Testis (tissue), 5 donors: ENCODE measurements at places on chromosomes 7 and 10. TPM values are rescaled to one million over a fixed set of nuclear protein-coding genes. Genes with fewer than 3 reads are reported as not detected.

ZEB1 gene
- 35.9 TPM for total RNA-seq

HOXA10 gene
- total RNA-seq, result 1.8 TPM

NOD1 gene
- 12.9 TPM for total RNA-seq

SSMEM1 gene
- total RNA-seq, result 17.8 TPM

SPDYE6 gene
- 2.3 TPM for total RNA-seq

SDK1 gene
- total RNA-seq, result 24.9 TPM

ZNF511 gene
- 50.5 TPM for total RNA-seq

RP9 gene
- total RNA-seq, result 29.2 TPM

CALHM3 gene
- 0.93 TPM for total RNA-seq

STRIP2 gene
- total RNA-seq, result 25.5 TPM

COL1A2 gene
- 866 TPM for total RNA-seq

- DNase-seq, result no peak
These were observed 76.6 kb upstream of the TNRC18 start for GRCh38 chr7:5500056-5500776.

GRCh38 chr10:89563861-89564478 lies 28.6 kb upstream of the SLC16A12 start:
- no peak for DNase-seq

DNA sequence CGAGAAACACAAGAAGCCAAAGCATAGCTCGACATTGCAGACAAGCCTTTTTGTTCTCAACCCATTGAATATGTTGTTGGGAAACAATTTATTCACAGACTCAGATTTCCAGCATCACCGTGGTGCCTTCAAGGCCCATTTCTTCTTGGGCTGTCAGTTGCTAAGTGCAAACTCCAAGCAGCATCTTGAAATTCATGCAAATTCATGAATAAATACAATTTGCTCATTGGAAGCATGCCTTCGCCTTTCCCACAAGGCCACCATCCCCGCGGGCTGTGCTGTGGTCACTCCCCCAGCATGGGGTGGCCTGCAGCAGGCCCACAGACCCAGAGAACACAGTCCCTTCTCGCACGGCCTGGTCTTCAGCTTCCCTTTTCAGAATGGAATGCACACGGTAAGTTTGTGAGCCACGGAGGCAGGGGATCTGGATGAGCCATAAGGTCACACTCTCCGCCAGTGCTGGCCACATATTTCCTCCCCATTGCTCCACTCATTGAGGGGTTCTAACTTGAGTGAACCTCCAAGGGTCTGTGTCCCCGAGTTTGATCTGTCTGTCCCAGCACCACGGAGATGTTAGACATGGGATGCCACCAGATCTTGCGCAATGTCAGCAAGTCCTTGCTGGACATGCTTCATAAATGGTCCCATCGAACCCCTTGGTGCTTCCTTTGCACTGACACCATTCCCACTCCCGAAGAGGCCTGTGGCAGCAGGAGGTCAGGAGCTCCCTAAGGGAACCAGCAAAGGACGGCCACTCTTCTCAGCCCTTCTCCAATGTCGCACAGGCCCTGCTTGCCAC lies 109.5 kb downstream of the GFRA1 start:
- DNase-seq, result no peak

DNA sequence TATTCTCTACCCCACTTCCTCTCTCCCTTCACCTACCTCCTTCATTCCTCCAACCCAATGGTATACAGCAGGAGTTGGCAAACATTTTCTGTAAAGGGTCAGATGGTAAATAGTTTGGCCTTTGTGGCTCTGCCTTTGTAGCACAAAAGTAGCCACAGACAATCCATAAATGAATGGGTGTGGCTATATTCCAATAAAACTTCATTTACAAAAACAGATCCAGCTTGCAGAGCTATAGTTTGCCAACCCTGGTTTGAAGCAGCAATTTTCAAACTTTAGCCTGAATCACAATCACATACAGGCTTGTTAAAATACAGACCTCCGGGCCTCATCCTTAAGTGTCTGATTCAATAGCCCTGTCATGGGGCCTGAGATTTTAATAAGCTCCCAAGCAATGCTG lies 110.5 kb downstream of the CPEB3 start:
- DNase-seq, result no peak

DNA sequence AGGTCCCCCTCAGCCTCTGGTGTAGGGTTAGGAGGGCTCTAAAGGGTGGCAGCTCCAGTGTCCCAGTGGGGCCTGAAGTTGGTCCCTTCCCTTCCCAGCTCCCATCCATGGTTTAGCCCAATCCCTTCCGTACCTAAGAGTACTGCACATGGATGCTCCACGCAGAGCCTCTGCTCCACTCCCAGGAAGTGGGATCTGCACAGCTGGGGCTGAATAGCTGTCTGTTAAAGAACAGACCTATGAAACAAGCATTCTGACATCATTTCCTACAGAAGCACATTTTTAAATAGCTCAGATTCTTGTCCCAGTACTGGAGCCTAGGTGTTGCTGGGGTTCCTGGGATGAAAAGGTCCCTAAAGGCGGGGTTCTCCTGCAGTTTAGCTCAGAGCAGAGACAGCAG lies 135.9 kb downstream of the ZMYND11 start:
- no peak for DNase-seq

DNA sequence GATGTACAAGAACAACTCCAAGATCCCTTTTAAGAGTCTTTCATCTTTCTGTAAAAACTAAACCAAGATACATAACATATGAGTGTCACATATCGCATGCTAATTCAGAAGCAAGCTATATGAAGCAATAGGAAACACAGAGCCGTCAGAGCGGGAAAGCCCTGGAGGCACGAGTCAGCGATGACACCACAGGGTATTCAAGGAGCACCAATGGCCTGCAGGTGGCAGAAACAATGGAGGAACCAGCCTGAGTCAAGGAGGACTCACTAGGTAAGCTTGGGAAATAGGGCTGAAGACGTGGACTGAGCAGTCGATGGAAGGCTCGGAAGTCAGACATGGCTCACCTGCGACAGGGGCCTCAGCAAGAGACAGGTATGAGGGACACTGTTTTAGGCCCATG lies 214.4 kb downstream of the FAM107B start:
- no peak for DNase-seq

GRCh38 chr10:111151595-111152307 lies 74.9 kb downstream of the ADRA2A start:
- DNase-seq, result no peak

- no peak for DNase-seq
These were observed 27.8 kb downstream of the CRHR2 start for GRCh38 chr7:30654296-30655090.

DNA sequence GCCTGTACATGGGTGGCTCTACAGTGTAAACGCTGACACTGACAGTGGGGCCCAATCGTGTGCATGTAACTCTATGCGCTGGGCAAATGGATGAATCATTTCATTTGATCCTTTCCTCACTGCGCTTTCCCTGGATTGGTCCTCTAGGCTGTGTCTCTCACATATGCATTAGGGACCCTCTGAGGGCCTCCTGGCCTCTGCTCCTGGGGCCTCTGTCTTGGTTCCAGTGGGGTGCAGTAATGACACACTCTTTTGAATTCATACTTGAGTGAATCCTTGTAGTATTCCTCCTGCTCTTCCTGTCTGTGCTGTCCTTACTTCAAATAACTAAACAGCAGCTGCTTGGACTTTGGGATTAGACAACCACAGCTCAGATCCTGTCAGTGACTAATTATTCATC lies 176.5 kb upstream of the ADO start:
- DNase-seq, result no peak

GRCh38 chr7:141339603-141340002 lies 211.6 kb upstream of the AGK start:
- DNase-seq, result no peak

GRCh38 chr10:73910764-73911552 lies at the start of gene PLAU:
Gene PLAU (plus strand): TSS chr10:73911132. CDS start chr10:73911556, 424 bp downstream.
- DNase-seq, result peak; percentile 41

DNA sequence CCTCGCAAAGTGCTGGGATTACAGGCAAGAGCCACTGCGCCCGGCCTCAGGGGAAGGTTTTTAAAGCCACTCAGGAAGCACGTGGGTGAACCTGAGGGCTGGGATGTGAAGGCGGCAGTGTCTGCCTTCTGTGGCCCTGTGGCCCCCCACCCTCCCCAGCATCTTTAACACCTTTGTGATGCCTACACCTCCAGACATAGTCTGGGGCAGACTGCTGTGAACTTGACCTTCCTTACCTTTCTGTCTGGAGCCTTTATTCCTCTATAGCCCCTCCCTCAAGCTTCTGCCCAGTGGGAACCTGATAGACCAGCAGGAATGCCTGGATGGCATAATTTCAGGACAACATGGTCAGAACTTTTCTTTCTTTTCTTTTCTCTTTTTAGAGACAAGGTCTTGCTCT lies 550.2 kb downstream of the GALNT17 start:
- DNase-seq, result no peak

- no peak for DNase-seq
These were observed 110.3 kb upstream of the APBB1IP start for GRCh38 chr10:26327811-26328210.

GRCh38 chr10:116251602-116252395 lies 21.2 kb downstream of the GFRA1 start:
- DNase-seq, result no peak

GRCh38 chr7:24229481-24230226 lies 54.3 kb upstream of the NPY start:
- no peak for DNase-seq

DNA sequence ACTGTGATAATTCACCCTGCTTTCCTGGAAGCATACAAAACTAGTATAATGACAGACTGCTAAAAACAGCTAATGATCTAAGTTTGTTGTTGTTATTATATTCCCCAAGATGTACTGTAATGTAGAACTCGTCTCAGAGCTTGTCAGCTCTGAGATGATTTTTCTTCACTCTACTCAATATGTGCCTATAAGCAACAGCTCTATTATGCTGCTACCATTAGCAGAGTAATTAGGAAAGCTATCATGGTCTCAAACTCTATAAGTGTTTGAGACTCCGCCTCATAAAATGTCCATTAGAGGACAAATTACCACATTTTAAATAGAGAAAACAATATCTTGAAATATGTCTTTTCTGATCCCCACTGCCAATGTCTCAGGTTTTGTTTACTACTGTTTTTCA lies 476.5 kb upstream of the PCDH15 start:
- no peak for DNase-seq

GRCh38 chr7:31958226-31958625 lies 112.0 kb downstream of the PDE1C start:
- no peak for DNase-seq

GRCh38 chr7:39465055-39465929 lies 100.9 kb upstream of the YAE1 start:
- DNase-seq, result peak; percentile 44

DNA sequence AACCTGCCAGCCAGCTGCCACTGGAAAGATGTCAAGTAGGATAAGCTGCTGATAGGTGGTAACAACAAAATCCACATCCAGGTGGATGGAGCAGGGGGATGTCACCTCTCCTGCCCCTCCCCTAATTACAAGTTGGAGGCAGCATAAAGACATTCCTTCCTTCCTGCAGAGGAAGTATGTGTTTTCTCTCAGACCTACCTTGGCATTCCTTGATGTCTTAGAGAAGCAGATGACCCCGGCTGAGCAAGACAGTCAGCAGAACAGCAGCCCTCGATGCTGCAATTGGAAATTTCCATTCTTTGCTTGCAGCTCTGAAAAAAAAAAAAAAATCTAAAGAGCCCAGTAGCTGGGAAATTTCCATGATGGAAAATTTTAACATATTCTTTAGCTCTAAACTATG lies 137.5 kb upstream of the MKLN1 start:
- DNase-seq, result no peak

- DNase-seq, result no peak
These were observed 59.5 kb downstream of the KCND2 start for GRCh38 chr7:120332433-120332832.

DNA sequence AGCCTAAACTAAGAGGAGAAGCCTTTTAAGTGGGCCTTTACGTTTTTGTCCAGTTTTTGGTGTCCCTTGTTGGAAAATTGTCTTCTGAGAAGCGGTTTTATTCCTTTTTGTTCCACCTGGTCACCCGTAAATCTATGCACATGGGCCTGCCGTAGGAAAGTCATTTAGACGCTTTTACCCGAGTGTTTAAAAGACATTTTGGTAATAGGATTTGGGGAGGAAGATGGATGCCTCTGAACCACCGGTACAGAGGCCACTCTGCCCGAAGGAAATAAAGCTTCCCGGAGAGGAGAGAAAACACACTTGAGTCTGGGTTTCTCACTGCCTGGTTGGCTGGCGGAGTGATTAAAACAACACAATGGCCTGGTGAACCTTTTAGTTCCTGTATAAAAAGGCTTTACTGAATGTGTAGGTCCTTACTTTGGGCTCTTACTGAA lies 760 bp downstream of the THNSL1 start:
- DNase-seq, result peak; percentile 26

GRCh38 chr7:106068538-106068961 lies 43.6 kb downstream of the SYPL1 start:
- DNase-seq, result no peak

DNA sequence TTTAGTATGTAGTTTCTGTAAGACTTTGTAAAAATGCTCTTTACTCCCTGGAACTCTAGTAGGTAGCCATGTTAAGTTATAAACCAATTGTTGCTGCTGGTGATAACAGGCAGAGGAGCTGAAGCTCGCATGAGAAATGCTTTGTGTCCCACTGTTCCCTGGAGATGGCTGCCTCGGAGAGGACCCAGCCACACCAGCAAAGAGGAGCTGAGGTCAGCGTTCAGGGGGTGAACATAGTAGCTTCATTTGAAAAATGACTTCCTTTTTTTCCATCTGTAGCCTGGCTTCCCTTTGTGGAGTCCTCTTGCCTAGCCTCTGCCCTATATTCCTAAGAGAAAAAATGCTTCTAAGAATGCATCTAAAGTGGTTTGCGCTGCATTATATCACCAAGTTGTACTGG lies 20.3 kb downstream of the CELF2 start:
- DNase-seq, result no peak

DNA sequence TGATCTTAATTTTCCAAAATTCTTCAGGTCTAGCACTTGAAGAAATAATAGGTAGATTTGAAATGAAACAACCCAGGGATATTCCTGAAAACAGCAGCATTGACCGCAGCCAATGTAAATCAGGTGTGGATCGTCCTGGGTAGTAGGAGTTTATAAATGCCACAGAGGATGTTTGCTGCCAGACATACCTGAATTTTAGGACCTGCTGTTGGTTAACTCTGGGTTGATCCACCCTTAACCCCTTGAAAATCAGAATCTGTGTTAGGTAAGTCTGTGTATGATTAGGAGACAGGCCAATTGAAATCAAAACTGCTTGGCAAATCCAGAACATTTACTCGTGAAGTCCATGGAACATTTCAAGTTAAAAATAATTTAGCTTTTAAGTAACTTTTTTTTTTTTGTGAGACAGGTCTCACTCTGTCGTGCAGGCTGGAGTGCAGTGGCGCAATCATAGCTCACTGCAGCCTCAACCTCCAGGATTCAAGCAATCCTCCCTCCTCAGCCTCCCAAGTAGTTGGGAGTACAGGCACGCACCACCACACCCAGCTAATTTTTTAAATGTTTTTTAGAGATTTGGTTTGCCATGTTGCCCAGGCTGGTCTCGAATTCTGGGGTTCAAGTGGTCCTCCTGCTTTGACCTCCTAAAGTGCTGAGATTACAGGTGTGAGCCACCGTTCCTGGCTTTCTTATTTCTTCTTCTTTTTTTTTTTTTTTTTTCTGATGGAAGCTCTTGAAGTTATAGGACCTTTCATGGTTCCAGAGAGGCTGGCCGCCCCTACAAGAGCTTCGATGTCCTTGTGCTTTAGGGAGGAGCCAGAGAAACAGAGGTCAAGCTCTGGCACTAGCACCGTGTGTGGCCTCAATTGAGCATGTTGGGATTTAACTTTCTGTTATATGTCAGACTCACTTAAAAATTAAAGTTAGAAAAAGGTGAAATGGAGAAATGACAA lies 2.0 kb downstream of the POR start:
- DNase-seq, result peak; percentile 38
